ENCODE measurements at places on chromosomes 5 and 9.

DNA sequence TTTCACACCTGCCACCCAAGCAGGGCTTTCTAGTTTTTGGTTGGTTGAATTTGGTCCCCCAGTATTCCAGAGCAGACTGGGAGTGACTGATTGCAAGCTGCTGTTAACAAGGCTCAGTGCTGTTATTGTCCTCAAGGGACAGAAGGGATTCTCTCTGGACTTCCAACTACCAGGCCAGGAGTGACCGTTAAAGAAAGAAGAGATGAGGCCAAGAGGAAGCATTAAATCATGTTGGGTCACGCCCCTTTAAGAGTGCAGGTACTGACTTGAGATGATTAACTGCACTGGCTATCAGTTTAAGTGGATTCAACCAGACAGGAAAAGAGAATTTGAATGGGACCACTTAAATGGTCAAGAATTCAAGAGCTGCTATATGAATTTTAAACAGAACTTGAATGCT lies 220.8 kb upstream of the PCSK5 start:
- DNase-seq: no peak

DNA sequence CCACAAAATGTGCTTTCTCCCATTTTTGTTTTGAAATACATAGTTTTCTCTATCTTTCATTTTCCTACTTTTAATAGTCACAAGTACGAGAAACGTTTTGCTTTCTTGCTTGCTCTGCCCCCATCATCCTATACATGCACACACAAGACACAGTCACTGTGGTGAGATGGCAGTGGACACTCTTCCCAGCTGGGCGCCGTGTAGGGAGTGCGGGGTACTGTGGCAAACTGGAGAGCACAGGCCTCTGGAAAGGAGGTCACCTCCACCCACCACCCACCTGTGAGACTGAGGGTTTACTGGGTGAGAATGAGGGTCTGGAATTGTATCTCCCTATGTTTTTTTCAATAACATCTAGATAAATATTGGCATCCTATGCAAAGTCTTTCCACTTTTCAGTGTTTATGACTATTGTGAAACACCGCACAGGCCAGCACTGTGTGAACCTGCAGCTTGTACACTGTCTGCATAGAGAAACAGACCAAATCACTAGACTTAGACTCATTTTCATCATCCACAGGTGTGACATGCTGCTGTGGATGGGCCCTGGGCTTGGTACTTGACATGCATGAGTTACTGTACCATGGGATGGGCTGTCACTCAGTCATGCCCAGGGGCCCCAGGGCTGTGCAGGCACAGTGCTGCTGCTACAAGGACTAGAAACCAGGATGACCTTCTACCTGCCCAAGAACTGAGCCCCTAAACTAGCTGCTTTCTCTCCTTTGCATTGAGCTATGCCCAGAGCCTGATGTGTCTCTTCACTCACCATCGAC lies 118.1 kb upstream of the LMX1B start:
- no peak for DNase-seq

GRCh38 chr5:121292664-121293063 lies 559.0 kb upstream of the FTMT start:
- no peak for DNase-seq

- peak; percentile 50 for DNase-seq
Measured at GRCh38 chr5:142095651-142096330, 12.8 kb upstream of the NDFIP1 start.

DNA sequence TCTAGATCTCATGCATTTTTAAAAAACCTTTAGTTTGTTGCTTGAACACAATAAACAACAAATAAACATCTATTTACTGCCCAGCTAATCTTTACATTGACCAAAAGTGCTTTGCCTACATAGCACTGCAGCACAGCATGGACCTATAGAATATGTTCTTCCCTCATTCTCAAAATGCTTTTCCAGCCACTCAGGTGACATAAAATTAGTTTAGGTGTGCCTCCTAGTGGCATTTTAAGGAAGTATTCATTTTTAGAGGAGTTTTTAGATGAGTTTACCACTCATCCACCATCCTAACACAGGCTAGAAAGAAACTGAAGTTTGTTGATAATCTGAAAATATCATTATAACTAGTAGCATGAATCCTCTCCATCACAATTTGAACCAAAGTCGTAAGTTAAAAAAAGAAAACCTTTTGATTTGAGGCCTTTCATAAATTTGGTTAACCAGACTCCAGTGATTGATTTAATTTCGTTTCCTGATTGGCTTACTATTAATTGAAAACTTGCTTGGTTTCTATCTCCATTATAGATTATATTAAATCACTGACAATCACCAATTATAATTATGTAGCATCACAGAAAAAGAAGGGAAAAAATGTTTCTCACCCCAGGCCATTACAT lies 12.6 kb downstream of the PLGRKT start:
- no peak for DNase-seq

DNA sequence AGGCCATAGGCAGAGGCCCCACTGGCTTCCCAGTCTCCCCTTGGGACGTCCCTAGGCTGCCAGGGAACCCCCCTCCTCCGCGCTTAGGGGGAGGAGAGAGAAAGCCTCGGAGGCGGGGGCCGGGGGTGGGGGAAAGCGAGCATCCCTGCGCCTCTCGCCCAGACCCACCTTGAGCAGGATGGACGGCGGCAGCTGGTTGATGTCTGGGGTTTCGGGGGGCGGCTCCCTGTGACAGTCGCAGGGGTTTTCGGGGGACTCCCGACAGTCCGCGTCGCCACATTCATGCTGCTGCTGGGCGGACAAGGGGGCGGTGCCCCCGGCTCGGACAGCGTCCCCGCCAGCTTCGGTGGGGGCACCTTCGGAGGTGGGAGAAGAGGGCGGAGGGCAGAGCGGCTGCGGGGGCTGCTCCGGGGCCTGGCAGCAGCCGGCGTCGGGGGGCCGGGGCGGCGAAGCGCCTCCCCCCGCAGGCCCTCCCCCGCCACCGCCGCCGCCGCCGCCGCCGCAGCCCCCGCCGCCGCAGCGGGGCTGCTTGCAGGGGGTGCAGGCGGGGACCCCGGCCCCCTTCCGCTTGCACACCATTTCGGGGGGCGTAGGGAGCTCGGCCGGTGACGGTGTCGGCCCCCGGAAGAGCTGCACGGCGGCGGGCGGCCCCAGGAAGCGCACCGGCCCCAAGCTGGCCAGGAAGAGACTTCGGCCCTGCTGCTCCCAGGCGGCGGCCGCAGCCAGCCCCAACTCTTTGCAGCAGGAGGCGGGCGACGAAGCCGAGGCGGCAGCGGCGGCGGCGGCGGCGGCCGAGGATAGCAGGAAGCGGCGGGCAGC lies 1.2 kb downstream of the FBXL17 start:
- peak; percentile 9 for DNase-seq

GRCh38 chr9:75063556-75064305 lies 24.2 kb downstream of the NMRK1 start:
- DNase-seq: no peak

DNA sequence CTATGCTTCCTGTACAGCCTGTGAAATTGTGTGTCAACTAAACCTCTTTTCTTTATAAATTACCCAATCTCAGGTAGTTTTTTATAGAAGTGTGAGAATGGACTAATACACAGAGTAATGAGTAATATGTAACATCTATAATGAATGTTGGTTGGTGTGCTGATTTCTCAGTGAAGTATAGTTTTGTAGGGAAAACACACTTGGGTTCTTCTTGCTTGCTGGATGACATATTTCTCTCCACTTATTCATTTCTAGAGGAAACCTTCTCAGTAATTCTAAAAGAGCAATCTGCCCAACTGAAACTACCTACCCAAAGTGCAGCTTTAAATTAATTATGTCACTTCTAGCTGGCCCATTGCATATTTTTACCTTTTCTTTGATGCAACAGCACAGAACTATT lies 81.1 kb upstream of the RORB start:
- no peak for DNase-seq

GRCh38 chr5:84354101-84354500 lies 30.6 kb downstream of the EDIL3 start:
- no peak for DNase-seq

GRCh38 chr9:100307080-100307479 lies 45.7 kb downstream of the TEX10 start:
- DNase-seq: no peak

- DNase-seq: peak; percentile 62
Measured at GRCh38 chr5:134132372-134133187, 18.1 kb downstream of the TCF7 start.

- no peak for DNase-seq
Measured at GRCh38 chr5:93151121-93151520, 429.9 kb downstream of the NR2F1-AS1 start.

GRCh38 chr9:78577156-78577906 lies 280.4 kb downstream of the PSAT1 start:
- DNase-seq: no peak

DNA sequence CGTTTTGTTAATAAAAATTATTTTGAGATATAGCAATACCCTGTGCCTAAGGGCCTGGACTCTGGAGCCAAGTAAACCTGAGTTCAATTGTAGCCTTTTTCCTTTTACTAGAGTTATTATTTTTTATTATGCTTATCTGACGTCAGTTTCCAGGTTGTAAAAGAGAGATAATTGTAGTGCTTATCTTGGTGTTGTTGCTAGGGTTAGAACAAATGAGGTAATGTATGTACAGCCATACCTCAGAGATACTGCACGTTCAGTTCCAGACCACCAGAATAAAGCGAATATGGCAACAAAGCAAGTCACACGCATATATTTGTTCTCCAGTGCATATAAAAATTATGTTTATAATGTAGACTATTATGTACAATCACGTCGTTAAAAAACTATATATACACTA lies 215.0 kb downstream of the VPS13A start:
- no peak for DNase-seq

DNA sequence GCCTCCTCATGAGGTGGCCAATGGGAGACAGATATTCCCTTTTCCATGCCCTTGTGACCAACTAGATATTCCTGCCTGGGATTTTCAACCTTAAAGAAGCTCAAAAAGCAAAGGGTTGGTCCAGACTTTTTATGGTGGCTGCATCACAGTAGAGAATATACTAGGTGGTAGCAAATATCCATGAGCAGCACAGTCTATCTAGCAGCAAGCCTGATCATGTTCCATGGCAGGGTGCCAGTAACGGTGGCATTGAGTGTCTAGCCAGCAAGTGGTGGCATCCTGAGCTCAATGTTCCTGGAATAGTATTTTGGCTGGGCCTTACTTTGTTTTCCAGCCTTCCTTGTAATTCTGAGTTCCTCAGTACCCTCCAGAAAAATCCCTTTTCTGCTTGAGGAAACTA lies 25.8 kb downstream of the CDC25C start:
- DNase-seq: no peak

DNA sequence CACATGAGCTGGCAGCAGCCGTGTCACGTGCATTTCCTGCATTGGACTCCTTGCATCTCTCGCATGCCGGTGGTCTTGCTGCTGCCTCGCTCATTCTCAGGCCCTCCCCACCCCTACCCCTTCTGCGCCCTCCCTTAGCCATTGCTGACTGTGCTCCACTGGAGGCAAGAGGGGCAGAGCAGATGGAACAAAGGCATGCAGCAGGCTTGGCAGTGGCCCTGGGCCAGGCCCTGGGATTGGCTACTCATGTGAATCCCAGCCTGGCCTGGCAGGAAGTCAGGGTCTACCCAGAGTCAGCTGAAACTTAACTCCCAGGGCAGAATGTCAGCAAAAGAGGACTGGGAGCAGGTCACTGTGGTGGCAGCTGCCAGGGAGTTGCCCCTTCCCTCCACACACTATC lies 62.3 kb downstream of the TSTD2 start:
- DNase-seq: no peak

GRCh38 chr5:113527746-113528145 lies 14.3 kb downstream of the YTHDC2 start:
- no peak for DNase-seq

GRCh38 chr5:55345327-55345726 lies 37.5 kb downstream of the MTREX start:
- no peak for DNase-seq

DNA sequence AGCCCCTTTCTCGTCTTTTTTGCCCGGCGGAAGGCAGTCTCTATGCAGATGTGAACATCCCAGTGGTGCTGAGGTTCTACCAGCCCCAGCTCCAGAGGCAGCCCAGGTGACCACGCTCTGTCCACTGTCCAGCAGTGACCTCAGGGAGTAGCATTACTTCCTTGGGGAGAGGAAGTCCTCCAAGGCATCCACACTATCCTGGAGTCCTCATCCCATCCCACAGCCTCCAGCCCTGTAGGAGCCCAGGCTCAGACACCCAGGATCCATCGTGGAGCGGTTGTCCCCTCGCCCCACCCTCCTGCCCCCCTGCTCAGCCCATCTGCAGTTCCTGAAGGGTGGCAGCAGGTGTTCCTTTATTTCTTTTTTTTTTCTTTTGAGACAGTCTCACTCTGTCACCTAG lies 294.5 kb upstream of the IRX4 start:
- no peak for DNase-seq

DNA sequence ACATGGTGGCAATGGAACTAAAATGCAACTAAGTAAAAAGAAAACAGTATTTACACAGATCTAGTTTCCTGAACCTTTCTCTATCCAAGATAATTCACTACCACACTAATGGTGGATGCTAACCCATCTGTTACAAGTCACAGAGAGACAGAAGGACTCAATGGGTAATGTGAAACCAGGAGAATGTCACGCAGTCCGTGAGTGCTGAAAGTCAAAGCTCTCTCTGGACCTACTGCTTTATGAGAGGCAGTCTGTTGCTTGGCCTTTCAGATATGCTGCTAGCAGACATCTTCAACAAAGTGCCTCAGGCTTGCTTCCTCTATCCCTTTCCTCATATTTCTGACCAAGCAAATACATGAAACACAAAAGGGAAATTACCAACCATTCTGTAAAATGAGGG lies 69.0 kb upstream of the GLRX start:
- no peak for DNase-seq
